GDM1 (cell line): ENCODE measurements at places on chromosomes 5 and 9.

DNA sequence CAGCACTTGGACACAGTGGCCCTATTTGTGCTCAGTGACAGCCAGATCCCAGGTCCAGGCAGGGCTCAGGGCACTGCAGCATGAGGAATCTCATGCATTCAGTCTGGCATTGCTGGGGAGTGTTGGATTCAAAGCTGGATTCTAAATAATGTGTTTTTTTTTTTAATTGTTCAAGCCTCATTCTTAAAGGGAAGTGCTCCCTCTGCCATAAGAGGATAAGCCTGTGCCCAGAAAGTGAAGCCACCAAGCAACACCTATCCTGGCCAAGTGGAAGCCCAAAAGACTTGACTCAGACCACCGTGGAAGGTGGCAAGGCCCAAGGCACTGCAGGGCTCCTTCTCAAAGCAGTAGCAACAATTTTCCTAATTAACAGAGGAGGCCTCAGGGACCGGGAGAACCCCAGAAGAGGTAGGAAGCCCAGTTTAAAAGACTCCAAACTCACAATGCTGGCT, 135.6 kb downstream of the ACTL7B start:
- DNase-seq = no peak

DNA sequence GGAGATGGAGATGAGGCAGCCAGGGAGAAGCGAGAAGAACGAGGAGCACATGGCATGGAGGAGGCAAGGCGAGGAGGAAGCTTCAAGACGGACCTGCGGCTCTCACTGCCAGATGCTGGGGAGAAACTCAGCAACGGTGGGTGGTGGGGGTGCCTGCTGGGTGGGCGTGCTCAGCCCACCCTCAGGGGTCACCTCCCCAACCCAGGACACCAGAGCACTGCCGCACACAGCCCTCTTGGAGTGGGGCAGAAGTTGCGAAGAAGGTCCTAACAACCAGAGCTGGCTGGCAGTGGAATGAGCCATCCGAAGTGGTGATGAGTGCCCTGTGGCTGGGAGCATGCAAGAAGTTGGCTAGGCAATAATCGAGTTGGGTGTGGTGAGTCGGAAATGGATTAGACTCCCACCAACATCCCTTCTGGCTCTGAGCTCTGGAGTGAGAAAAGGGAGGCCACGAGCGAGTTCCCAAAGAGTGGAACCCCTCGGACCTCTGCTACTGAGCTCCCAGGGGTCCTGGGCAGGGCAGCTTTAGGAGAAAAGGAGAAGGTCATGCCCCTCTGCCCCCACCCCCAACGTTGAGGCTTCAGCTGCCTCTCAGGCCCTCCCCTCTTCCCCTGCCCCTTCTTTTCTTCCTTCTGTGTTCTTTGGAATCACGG, 212.7 kb upstream of the MVB12B start:
- no peak for DNase-seq

DNA sequence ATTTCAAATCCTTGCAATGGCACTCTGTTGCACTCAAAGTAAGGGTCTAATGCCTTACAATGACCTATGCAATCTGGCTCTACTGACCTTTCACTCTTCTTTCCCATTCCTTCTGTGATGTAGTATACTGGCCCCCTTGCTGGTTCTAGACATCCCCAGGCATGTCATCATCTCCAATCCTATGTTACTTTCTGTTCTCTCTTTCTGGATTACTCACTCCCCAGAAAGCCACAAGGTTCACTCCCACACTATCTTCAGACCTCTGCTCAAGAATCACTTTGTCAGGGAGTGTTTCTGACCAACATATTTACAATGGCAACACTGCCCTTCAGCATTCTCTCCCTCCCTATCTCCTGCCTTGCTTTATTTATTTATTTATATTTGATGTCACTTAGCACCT, 802.2 kb upstream of the WWC1 start:
- DNase-seq = no peak

GRCh38 chr9:136249877-136250559, 4.4 kb upstream of the QSOX2 start:
- no peak for DNase-seq

DNA sequence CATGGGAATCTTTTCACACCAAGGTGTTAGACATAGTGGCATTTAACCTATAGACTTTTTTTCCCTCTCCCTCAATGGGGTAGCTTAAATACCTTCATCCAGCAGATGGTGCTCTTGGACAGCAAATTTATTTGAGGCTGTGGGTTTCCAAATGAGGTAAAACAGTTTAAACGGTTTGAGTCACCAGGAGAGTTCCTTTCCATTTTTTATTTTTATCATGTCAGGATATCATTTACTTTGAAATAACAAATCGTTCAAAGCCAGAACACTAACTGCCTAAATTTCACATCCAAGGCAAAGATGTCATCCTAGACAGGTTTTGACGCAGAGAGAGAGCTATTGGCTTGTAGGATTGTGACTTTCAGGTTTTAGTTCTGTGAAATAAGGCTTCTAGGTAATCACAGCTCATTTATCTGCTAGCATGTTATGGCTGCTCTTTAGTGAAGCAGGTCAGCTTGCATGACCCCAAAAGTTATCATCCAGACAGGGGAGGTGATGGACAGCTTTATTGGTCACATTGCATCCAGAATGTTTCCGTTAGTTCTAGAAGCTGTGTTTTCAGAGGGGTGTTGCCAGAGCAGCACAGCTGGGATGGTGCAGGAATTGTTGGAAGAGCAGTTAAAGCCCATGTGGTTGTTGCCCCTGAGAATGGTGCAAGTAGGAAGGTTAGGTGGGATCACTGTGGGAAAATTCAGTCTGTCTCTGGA, 69.8 kb downstream of the KDM4C start:
- DNase-seq = peak; percentile 39

DNA sequence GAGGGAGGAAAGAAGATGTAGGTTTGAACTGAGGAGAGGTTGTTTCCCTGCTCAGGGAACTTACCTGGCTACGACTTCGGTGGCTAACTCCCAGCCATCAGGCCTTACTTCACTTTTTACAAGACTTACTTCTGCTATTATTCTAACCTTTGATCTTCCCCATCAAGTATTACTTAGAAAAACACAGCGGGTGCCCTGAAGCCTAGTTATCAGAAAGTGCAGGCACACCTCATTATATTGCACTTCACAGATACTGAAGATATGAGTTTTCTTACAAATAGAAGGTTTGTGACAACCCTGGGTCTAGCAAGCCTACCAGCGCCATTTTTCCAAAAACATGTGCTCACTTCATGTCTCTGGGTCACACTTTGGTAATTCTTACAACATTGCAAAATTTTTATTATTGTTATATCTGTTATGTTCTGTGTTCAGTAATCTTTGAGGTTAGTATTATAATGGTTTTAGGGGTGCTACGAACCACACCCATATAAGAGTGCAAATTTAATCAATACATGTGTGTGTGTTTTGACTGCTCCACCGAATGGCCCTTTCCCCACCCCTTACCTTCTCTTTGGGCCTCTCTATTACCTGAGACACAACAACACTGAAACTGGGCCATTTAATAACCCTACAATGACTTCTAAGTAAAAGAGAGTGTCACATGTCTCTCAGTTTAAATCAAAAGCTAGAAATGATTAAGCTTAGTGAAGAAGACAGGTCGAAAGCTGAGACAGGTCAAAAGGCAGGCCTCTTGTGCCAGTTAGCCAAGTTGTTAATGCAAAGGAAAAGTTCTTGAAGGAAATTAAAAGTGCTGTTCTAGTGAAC, 2102.7 kb upstream of the WWC1 start:
- DNase-seq = no peak

GRCh38 chr5:173907686-173908371, 19.7 kb downstream of the CPEB4 start:
- DNase-seq = no peak

DNA sequence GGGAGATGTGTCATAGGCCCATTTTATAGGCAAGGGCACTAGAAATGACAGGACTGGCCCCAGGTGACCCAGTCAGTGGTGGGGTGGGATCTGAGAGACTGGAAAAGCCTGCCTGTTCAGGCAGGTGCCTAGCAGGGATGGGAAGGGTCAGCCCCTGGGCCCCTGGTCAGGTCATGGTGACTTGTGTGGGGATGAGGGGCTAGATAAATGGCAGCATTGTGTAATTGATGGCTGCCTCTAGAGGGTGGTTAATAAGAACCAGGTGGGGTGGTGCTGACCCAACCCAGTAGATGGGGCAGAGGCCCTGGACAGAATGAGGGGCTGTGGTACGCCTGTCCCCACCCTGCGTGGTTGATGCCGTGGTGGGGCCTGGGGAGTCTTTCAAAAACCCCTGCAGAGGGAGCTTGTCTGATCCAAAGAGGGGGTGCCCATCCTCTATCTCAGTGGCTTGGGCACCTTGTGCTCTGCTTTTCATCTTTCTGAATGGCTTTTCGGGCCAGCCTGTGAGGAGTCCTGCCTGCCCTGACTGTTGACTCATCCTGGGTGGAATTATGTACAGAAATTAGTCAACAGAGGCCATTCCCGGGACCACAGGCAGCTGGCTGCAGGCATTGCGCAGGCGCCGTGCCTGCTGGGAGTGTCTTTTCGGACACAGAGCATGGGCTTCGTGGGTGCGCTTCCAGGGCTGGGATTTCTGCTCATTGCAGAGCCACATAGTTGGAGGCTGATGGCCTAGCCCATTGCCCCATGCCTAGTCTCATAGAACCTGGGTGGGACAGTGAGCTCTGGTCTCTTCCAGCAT, 93.6 kb upstream of the PITX1 start:
- no peak for DNase-seq

DNA sequence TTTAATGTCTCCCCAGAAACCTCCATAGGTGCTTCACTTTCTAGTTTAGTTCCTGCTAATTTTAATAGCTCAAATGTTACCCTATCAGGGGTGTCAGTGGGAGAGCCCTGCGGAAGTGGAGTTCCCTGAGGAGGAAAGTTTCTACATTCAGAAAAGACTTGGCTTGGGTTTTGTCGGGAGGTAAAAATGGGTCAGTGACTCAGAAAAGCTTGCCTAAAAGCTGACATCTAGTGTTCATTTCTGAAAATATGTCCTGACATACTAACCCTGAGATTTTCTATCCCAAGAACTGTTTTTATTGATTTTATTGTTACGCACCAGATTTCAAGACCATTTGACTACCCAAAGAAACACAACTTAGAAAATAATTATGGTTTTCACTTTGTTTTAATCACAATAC, 40.9 kb upstream of the GLDC start:
- DNase-seq = no peak

DNA sequence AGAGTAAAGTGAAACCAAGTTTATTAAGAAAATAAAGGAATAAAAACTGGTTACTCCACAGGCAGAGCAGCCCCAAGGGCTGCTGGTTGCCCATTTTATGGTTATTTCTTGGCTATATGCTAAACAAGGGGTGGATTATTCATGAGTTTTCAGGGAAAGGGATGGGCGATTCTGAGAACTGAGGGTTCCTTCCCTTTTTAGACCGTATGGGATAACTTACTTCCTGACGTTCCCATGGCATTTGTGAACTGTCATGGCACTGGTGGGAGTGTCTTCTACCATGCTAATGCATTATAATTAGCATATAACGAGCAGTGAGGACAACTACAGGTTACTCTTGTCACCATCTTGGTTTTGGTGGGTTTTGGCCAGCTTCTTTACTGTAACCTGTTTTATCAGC, 323.9 kb upstream of the PTGER4 start:
- DNase-seq = no peak
